Stimulated activated CD4-positive, alpha-beta T cell treated with anti-CD3 and anti-CD28 coated beads, Interleukin-1b, Interleukin-23, amount 100 ng/mL, for 4 hours (primary cell): ENCODE measurements at places on chromosomes 3 and 15.

DNA sequence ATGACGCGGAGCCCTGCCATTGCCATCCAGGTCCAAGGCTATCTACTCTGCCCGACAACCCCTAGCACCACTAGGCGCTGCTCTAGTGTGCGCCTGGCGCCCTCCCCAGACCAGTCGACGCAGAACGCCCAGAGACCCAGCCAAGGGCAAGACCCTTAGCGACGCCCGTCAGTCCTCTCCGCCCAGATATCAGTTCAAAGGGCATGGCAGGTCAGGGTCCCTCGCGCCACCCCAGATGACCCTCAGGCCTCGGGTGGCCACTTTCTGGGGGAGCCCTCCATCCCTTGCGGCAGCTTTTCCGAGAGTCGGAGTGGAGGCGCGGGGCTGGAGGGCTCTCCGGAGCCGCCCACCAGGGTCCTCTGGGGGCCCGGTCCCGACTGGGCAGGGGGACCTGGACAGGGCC, 371 bp upstream of the CLSTN2 start:
- DNase-seq: no peak

GRCh38 chr3:189099505-189100290, 72.1 kb upstream of the TPRG1 start:
- no peak for DNase-seq

- no peak for DNase-seq
These were observed 2.7 kb downstream of the LMAN1L start for GRCh38 chr15:74815121-74815934.

DNA sequence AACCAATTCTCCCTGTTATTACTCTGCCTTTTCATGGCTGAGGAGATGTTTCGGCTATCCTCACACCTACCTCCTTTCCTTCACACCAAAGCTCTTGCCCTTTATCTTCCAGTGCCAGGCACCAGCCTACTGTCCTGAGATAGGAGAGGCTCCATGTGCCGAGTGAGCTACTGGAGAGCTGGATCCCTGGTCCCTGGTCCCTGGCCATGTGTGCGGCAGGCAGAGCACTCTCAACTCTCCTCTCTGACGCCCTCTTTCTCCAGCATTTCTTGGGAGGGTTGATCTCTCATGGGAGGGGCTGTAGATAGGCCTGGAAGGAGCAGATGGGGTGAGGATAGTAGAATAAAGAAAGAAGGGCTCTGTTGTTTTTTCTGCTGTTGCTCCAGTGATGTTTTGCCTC, 277.1 kb upstream of the UMPS start:
- no peak for DNase-seq

GRCh38 chr3:140715035-140715434, 37.2 kb downstream of the TRIM42 start:
- no peak for DNase-seq

DNA sequence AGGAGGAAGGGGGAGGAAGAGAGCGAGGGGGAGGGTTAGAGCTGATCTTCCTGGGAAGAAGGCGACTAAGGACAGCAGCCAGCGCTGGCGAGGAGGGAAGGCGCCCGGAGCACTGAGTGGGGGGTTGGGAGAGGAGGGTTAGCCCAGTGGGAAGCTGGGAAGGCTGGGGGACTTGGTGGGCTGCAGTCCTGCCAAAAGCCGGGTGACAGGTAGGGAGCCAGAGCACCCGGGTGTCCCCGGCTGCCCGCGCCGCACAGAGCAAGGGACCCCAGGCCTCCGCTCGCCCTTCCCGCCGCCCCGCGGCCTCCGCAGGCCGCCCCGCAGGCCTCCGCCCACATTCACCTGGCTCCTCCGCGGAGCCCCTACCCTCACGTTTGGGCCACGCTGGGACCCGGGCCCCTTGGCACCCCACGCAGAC, 448 bp downstream of the SLC12A8 start:
- DNase-seq: no peak

GRCh38 chr3:64650715-64651114, 37.1 kb downstream of the ADAMTS9 start:
- DNase-seq: no peak

- no peak for DNase-seq
These were observed 164.1 kb upstream of the LRRFIP2 start for GRCh38 chr3:37338500-37338899.

GRCh38 chr3:134446800-134447199, 39.0 kb downstream of the ANAPC13 start:
- DNase-seq: no peak

DNA sequence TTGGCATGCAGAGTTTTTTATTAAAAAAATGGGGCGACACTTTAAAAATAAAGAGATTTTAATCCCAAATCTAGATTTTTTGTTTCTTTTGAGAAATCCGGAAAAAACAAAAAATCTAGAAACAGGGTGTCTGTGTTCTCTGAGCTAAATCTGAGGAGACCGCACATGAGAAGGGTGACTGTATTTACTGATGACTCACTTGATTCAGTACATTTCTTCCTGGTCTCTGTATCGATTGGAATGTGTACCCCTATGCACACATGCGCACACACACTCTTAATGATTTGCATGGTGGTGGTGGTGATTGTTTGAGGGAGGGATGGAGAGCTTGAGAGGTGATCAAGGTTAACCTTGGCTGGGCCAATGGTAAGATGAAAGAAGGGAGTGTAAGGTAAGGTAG, 443.1 kb upstream of the THRB start:
- no peak for DNase-seq

- DNase-seq: no peak
These were observed 170.4 kb downstream of the FHIT start for GRCh38 chr3:61080737-61081445.

- DNase-seq: no peak
These were observed 380.0 kb downstream of the PDCD6IP start for GRCh38 chr3:34178415-34178814.

- DNase-seq: no peak
These were observed 32.4 kb downstream of the CMTM7 start for GRCh38 chr3:32423956-32424557.

GRCh38 chr15:85941186-85941855, 138.3 kb upstream of the AGBL1 start:
- DNase-seq: no peak

GRCh38 chr3:52246264-52246620, 683 bp downstream of the PPM1M start:
- DNase-seq: no peak

DNA sequence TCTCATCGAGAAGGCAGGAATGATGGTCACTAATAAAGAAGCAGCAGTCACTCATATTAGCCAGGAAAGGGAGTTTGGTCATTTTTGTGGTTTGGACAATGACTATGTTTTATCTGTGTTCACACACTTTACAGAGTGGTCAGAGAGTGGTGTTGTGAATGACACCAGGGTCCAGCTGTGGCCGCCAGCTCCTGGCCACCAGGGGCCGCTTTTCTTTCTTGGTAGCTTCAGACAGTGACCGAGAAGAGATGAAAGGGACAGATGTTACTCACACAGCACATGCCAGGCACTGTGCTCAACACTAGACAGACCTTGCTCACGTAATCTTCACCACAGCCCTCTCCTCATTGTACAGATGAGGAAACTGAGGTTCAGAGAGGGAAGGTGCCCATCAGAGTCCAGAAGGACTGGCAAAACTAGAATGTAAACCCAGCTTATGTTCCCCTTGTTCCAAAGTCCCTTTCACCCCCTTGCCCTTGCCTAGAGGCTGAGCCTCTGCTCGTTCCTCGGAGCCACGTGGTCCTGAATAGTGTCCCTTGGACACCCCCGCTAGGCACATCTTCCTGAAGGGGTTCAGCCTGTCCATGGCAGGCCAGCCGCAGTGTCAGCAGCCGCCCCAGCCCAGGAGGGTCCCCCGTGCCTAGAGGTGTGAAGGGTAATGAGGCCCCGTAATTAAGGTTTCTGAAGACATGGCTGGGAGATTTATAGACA, 55.6 kb downstream of the CYP11A1 start:
- no peak for DNase-seq

- no peak for DNase-seq
These were observed 850.0 kb downstream of the DIPK2A start for GRCh38 chr3:144821583-144821982.

GRCh38 chr3:78398401-78398800, 1358.5 kb downstream of the ROBO2 start:
- DNase-seq: no peak

- peak; percentile 27 for DNase-seq
These were observed 589 bp downstream of the NEIL1 start for GRCh38 chr15:75347222-75348033.

DNA sequence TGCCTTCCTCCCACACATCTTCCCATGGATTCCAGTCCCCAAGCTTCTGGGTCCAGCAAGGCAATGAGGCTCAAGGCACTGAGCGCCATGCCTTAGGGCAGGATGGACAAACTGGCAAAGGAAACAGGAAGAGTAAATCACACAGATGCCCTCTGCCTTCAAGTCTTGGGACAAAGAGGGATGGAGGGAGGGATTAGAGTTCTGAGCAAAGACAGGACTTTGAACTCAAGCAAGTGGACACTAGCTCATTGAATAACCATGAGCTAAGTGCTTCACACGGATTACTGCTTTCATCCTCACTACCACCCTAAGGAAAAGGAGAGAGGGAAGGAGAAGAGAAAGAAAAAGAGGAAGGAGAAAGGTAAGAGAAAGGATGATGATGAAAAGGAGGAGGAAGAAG, 7.6 kb upstream of the THBS1 start:
- DNase-seq: no peak

DNA sequence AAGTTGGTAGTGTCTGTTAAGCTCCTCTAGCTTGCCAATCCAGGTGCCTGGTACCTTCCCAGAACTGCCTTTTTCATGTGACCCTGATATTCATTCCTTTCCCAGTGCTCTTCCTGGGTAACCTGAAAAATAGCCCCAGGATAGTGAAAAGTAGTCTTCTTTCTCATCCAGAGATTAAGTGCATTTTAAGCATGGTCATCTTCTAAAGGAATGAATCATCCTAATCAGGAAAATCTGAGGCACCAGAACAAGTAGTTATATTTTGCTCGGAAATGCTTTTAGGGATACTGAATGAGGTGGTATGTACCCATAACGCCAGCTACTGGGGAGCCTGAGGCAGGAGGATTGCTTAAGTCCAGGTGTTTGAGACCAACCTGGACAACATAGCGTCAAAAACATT, 23.1 kb upstream of the PDCD6IP start:
- no peak for DNase-seq

GRCh38 chr15:56464893-56465520, at the start of gene MNS1:
Gene MNS1 (minus strand): TSS chr15:56465137. CDS start chr15:56464972, 165 bp downstream.
- peak; percentile 1 for DNase-seq

DNA sequence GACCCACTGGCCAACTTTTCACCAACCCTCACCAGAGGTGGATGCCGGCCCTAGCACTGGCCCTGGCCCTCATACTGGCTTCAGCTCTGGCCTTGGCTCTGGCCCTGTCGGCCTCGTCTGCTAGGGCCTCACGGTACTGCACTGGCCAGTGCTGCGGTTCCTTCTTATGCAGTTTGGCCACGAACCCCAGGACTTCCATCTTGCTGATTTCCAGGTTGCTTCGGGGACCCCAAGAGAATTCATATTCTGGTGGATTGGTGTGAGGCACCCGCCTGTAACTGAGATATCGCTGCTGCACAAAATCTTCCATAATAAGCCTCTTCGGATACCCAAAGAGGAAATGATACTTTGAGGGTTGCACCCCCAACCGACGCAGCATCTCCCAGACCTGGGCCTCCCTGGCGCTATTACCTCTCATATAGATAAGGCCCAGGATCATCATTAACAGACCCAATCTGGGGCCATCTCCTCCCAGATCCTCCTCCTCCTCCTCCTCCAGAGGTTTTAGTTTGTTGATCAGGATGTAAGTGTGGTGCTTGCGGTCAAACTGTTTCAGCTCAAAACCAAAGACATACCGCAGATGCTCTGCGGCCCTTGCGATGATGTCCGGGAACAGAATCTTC, 883 bp downstream of the MAGEF1 start:
- DNase-seq: no peak

DNA sequence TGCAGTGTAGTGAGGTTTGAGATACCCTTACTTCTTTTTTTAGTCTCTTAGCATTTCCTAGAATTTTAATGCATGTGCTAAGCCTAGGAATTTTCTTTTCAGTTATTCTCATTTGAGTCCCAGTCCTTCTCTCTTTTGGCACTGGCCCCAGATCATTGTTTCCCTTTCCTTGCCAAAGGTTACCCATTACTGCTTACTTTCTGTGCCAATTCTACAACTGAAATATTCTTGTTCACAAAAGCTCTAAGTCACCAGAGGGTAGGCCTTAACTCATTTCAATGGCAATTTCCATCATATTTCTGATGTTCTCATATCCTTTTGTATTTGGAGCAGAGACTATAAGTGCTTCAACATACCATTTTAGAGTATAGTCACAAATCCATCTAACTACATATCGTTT, 199.6 kb upstream of the CBLB start:
- no peak for DNase-seq

GRCh38 chr3:173043757-173044156, 97.3 kb downstream of the SPATA16 start:
- no peak for DNase-seq

- no peak for DNase-seq
These were observed 178.2 kb downstream of the TNIK start for GRCh38 chr3:171282041-171282440.

DNA sequence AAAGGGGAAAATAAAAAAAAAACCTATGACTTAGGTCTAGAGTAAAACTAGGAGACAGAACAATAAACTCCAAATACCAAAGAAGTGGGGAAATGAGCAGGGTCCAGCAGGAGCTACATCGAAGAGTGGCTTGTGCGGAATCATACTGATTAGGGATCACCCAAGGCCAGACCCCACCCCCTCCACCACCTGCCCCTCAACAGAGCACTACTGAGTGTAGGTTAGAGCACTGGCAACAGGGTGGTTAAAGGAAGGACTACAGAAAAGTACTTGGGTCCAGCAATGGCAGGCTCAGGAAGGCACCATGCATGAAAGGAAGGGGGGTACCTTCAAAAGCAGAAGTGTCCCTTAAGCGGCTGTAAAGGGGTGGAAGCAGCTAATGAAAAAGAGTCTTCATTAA, 96.2 kb downstream of the UBE3A start:
- no peak for DNase-seq

DNA sequence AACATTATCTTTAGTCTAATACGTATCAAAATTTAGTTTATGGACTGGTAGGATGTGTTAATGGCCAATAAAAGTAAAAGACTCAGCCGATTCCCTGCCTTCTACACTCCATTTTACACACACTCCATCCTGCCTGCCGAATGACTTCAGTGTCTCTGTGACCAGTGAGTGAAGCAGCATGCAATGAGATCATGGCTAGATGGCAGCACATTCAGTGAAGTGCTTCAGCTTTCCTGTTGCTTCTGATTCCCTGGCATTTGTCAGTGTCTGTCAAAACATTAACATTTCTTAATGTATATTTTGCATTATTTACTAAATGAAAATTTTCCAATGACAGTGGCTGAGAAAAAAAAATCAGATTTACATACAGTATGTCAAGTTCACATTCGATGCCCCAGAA, 412.0 kb downstream of the FHIT start:
- no peak for DNase-seq

GRCh38 chr3:196207833-196208607, 3.2 kb downstream of the ZDHHC19 start:
- peak; percentile 49 for DNase-seq

DNA sequence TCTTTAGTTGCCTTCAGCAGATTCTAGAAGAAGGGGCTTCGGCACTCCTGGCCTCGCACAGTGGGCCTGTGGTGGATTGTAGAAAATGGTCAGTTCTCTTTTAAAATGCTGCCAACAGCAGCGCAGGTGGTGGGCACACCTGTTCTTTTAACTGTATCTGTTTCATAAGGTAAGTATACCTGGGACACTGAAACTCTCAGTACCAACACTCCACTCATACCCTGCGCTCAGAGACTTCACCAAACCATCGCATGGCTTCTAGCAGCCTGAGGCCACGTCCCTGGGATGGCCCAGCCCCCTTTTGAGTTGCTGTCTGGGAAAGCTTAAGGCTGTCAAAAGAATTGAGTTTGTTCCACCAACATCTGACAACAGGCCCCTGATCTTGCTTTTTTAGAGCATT, 56.7 kb upstream of the MCF2L2 start:
- DNase-seq: no peak
